ENCODE measurements at places on chromosomes 13 and 19.

- DNase-seq, result no peak
Measured at GRCh38 chr13:48110132-48110868, 15.4 kb upstream of the MED4 start.

DNA sequence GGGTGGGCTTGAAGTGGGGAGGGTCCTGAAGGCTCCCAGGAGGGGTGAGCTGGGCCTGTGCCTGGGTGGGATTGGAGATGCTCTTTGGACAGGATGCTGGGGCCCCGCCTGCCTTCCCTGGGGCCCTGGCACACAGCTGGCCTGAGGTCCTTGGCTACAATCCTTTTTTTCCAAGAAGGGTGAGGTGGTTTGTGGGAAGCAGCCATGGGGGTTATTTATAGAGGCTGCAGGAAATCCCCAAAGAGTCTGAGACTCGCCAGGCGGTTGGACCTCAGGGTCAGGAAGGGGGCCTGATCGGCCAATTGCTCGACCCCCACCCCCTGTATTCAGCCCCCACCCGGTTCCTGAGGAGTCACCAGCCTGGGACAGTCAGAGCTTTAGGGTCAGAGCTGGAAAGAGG is 10.0 kb downstream of the GTPBP3 start:
- no peak for DNase-seq

GRCh38 chr13:95113601-95114000 is 187.7 kb downstream of the ABCC4 start:
- DNase-seq, result no peak

GRCh38 chr13:111654531-111654930 is 334.1 kb downstream of the TEX29 start:
- no peak for DNase-seq

DNA sequence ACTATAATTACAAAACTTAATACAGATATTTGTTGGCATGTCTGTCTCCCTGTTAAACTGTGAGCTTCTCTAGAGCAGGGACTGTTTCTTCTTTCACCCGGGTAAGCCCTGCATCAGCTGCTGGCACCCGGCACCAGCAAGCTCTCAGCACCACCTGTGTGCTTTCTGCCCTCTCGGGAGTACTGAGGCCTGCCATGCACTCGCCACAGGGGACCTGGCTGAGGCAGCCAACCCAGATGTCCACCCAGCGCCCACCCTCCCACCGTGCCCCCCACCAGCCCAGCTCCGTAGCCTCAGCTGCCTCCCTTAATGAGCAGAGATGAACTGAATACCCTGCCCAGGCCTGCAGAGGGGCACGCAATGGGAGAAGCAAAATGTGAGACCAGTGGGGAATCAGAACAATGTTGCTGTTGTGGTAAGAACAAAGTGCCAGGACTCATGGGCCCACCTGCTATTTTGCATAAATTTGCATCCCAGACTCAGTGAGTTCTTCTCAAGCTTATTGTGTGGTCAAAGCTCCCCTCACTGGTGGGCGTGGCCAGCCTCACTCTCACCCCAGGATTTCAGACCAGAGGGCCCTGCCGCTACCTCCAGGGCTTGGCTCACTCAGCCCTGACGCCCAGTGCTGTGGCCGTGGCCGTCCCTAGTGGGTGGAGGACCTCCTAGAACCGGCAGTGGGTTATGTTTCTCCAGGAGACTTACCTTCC is 14.6 kb upstream of the SERPINE3 start:
- DNase-seq, result no peak

- DNase-seq, result peak; percentile 86
Measured at GRCh38 chr19:6862673-6863078, 24.7 kb upstream of the ADGRE1 start.

- DNase-seq, result no peak
Measured at GRCh38 chr13:48890391-48890790, 85.3 kb upstream of the FNDC3A start.

GRCh38 chr13:22497991-22498780 is 682.6 kb upstream of the SGCG start:
- DNase-seq, result no peak

GRCh38 chr19:52533901-52534300 is 6.4 kb downstream of the ZNF808 start:
- DNase-seq, result no peak

- no peak for DNase-seq
Measured at GRCh38 chr13:21060338-21061028, 903 bp downstream of the LATS2 start.

- DNase-seq, result no peak
Measured at GRCh38 chr19:17081672-17082630, 6.4 kb downstream of the MYO9B start.

GRCh38 chr19:13095393-13095784 is 7.3 kb downstream of the LYL1 start:
- DNase-seq, result no peak

DNA sequence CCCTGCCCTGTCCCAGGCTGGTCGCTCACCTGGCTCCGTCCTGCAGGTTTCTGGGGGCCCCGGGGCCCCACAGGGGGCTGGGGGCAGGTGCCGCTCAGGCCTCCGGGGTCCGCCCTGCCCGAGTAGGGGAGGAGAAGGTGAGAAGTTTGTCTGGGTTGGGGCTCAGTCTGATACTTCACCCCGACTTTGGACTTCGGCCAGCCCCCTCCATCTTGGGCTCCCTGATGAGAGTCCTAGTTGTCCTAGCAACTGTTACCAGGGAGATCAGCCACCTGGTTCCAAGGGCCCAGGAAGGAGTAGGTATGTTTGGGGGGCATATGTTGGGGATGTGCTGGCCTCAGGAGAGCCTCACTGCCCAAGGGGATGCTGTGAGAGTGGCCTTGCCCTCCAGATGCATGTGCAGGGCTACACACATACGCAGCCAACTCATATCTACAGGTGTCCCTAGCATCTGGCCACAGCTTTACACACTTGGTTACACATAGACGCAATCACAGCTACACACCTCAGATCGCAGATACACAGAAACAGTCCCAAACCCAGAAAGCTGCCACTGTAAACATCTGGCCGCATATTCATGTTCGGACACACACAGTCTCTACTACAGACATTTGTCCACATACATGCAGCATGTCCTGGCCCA is 3.4 kb downstream of the NUMBL start:
- DNase-seq, result no peak

- no peak for DNase-seq
Measured at GRCh38 chr13:73571376-73571775, 512.6 kb downstream of the KLF5 start.

- no peak for DNase-seq
Measured at GRCh38 chr13:28641600-28641926, 17.4 kb upstream of the POMP start.

DNA sequence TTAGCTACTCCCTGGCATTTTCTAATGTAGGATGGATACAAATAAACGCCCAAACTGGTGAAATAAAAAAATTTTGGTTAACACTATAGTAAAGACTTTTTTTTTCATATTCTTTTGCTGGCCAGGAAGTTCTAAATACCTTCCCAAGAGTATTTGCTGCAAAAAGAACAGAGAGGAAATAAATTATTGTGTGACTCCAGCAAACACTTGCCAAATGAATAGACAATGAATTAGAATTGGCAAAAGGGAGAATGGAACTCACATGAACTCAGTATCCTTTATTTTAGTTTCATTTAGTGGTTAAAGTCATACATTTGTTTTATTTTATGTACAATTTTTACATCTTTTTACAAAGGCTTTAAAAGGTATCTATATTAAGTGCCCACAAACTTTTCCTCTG is 58.1 kb downstream of the LACC1 start:
- no peak for DNase-seq

DNA sequence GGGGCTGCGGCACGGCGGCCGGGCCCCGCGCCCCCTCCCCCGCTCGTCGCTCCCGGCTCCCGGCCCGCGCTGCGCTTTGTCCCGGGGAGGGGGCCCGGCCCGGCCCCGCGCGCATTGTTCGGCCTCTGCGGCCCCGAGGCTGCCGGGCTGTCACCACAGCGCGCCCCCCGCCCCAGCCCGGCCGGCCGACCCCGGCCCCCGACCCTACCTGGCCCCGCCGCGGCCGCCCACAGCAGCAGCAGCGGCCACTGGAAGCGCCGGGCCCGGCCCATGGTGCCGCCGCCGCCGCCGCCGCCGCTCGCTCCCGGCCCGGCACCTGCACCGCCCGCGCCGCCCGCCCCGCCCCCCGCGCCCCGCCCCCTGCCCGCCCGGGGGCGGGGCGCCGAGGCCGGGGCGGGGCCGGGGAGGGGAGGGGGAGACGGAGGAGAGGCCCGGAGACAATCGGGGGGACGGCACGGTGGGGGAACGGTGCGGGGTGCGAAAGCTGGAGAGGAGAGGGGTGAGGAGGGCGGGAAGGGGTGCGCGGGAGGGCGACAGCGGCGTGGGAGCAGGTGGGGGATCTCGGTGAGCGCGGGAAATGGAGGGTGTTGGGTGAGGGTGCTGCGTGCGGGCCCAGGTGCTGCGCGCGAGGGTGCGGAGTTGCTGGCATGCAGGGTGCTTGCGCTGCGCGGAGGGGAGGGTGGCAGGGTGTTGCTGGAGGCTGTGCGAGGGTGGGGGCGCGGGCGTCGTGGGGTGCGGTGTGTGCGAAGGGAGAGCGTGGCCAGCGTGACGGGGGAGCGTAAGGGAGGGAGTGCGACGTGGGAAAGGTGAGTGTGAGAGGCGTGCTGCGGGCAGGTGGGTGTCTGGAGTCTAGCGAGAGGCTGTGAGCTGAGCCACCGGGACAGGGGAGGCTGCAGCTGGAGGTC is at the start of gene CADM4:
Gene CADM4 (minus strand): TSS at position 332 of the 905 bp plus-strand sequence. CDS start 60 bp downstream, at position 272.
- peak; percentile 31 for DNase-seq

DNA sequence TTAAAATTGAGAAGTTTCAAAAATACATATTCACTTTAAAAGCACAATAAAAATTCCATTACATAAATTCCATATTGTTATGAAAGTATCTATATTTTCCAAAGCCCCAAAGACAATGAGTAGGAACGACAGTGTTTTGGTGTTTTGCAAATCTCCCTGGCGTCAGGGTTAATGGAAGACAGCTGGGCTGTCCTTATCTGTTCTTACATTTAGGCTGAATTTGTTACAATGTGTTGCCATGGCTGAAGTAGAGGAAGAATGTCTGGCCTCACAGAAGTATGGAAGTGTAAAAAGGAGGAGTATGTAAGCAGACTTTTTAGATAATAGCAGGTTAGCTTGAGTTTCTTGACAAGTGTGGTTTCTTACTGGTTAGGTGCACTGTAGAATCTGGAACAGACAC is 124.4 kb upstream of the SPATA13 start:
- no peak for DNase-seq

DNA sequence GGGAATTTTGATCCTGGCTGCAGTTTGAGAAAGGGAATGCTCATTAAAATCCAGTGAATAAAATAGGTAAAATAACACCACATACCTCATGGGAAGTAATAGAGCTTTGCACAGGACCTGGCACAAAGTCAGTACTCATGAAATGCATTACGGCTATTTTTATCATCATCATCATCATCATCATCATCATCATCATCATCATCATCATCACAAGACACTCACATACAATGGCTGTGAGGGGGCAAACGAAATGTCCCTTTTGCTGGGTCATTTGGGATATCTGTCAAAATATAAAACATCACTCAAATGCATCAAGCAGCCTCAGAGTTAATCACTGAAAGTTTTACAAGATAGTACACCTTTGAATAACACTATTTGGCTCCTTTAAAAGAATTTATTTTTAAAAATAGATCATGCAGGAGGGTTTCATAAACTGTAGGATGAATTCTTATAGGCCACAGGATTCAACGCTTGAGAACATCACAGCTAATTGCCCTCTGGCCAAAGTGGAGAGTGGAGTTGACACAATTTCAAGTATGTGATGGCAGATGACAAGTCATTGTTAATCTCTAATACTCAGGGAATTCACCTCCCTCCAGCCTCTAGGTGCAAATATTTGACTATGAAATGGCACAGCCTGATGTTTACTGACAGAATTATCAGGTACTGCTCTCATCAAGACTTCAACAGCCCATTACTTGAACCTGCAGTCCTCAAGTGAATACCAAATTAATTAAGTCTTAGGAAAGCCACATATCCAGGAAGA is 14.2 kb upstream of the ZNF599 start:
- no peak for DNase-seq

DNA sequence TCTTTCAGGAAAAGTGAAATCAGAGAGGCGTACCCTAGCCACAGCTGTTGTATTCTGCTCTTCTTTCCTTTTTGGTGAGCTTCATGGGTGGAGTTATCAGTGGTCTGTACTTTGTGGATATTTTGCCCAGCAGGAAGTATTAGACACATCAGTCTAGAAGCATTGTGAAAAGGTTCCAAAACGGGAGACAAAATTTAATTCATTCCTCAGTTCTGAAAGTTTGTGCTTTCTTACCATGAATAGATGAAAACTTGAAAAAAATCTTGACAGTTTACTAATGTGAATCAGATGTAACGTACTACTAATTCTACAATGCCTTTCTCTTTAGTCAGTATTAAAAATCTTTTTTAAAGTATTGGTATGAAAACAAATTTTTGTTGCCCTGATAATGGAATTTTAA is 116.8 kb downstream of the DNAJC3 start:
- DNase-seq, result no peak

GRCh38 chr19:39595950-39596349 is 6.4 kb upstream of the LGALS13 start:
- DNase-seq, result no peak

- no peak for DNase-seq
Measured at GRCh38 chr13:97710797-97711196, 242.7 kb upstream of the IPO5 start.

GRCh38 chr19:46766569-46767317 is 20.5 kb upstream of the STRN4 start:
- peak; percentile 41 for DNase-seq

- DNase-seq, result no peak
Measured at GRCh38 chr13:67961331-67961730, 731.2 kb upstream of the PCDH9 start.

DNA sequence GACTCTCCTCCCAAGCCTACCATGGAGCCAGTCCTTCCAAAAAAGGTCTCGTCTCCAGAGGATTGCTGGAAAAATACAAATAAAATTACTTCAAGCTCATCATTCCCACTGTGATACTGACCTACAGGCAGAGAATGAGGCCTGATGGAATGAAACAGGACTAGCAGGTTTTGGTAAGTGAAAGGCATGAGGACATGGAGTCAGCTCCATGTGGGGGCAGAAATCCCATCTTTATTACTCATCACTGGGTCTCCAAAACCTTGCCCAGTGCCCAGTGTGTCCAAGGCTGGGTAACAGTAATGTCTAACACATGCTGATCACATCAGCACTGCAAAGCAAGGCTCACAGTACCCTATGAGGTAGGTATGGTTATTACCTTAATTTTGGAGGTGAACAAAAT is 235.4 kb downstream of the DNAJC15 start:
- no peak for DNase-seq

GRCh38 chr19:44575116-44575700 is 38.2 kb upstream of the IGSF23 start:
- DNase-seq, result no peak

- DNase-seq, result no peak
Measured at GRCh38 chr13:47184321-47184720, 287.5 kb upstream of the HTR2A start.

DNA sequence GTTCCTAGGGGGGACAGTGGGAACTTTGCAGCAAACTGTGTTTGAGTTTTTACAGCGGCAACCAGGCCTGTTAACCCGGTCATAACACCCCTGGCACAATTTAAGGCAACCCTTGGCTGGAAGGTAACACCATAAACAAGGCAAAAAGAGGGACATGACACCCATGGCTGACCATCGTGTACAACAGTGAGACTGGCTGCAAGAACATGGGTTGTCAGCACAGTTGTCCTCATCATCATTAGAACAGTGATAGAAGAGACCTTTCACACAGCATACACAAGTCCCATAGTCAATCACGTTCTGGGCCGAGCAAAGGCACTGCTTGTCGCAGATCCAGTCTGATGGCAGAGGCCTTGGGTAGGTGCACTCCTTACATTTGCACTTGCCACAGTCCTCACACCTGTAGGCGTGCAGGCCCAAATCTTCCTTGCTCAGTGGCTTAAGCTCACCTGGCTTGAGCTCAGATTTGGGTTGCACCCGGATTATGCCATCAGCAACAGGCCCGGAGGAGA is 4.1 kb downstream of the SPRY2 start:
- DNase-seq, result no peak

GRCh38 chr19:10553943-10554381 is 10.3 kb downstream of the ATG4D start:
- DNase-seq, result peak; percentile 35
